ENCODE measurements at places on chromosomes 6 and 20. TPM values are rescaled to one million over a fixed set of nuclear protein-coding genes. Genes with fewer than 3 reads are reported as not detected.

The DYNLT2 gene
- 4.1 TPM for total RNA-seq

The NR2E1 gene
- 13.5 TPM for total RNA-seq

The PRPH2 gene
- 5.3 TPM for total RNA-seq

The EYA4 gene
- total RNA-seq = 0.94 TPM

The PSMB8 gene
- 2.5 TPM for total RNA-seq

The TULP1 gene
- total RNA-seq = not detected

The SNAP91 gene
- total RNA-seq = 135 TPM

The CCN6 gene
- total RNA-seq = not detected

The FAM120B gene
- 52.0 TPM for total RNA-seq

The BTNL2 gene
- not detected for total RNA-seq

The C6orf163 gene
- total RNA-seq = 23.5 TPM

The EDN1 gene
- 3.8 TPM for total RNA-seq

The PGC gene
- not detected for total RNA-seq

The SLPI gene
- not detected for total RNA-seq

The NKAIN4 gene
- total RNA-seq = 17.8 TPM

The MUCL3 gene
- not detected for total RNA-seq

The TTK gene
- total RNA-seq = 6.9 TPM

The FKBP1C gene
- 0.94 TPM for total RNA-seq

The HLA-E gene
- total RNA-seq = 22.2 TPM

The OR2H1 gene
- not detected for total RNA-seq

The TINAG gene
- total RNA-seq = not detected

The KIFC1 gene
- total RNA-seq = 7.8 TPM

The AAR2 gene
- 24.4 TPM for total RNA-seq

The CCN2 gene
- total RNA-seq = 5.6 TPM

The SPEF1 gene
- 0.31 TPM for total RNA-seq

The WFDC12 gene
- not detected for total RNA-seq

The GPX5 gene
- not detected for total RNA-seq

The SEL1L2 gene
- total RNA-seq = 2.2 TPM

The BPIFB1 gene
- not detected for total RNA-seq

The CLVS2 gene
- 70.1 TPM for total RNA-seq

The RGS19 gene
- 7.2 TPM for total RNA-seq

The OPN5 gene
- not detected for total RNA-seq

The FOXC1 gene
- total RNA-seq = 2.2 TPM

The TLDC2 gene
- total RNA-seq = not detected

The OSTM1 gene
- total RNA-seq = 31.9 TPM

The KCNQ2 gene
- total RNA-seq = 250 TPM

The PRSS16 gene
- 0.31 TPM for total RNA-seq

The OR12D3 gene
- not detected for total RNA-seq
